ENCODE measurements at places on chromosomes 3 and 15.

GRCh38 chr15:39580485-39581241 lies at the start of gene THBS1:
Gene THBS1, plus strand, starts transcription at chr15:39581079. Its CDS starts 779 bp downstream, at chr15:39581858.
- peak; percentile 70 for DNase-seq

DNA sequence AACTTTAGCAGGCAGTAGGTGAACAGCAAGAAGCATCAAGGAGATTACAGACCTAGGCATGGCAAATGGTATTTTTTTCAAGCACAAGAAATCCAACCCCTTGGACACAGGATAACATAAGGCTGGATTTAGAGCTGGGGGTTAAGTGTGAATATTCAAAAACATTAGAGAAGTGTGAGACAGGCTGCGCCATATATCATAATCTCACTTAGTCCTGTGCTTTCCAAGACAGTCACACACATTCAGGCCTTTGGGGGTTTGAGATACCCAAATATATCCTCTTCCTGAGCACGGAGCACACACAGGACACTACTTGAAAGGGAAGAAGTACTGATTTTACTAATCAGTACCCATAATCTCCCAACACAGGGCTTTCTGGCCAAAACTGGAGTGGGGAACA lies 83.0 kb upstream of the CLDN18 start:
- DNase-seq, result no peak

- no peak for DNase-seq
Measured at GRCh38 chr3:49454898-49455681, 15.0 kb upstream of the DAG1 start.

- DNase-seq, result no peak
Measured at GRCh38 chr3:99410789-99411311, 227.5 kb upstream of the COL8A1 start.

DNA sequence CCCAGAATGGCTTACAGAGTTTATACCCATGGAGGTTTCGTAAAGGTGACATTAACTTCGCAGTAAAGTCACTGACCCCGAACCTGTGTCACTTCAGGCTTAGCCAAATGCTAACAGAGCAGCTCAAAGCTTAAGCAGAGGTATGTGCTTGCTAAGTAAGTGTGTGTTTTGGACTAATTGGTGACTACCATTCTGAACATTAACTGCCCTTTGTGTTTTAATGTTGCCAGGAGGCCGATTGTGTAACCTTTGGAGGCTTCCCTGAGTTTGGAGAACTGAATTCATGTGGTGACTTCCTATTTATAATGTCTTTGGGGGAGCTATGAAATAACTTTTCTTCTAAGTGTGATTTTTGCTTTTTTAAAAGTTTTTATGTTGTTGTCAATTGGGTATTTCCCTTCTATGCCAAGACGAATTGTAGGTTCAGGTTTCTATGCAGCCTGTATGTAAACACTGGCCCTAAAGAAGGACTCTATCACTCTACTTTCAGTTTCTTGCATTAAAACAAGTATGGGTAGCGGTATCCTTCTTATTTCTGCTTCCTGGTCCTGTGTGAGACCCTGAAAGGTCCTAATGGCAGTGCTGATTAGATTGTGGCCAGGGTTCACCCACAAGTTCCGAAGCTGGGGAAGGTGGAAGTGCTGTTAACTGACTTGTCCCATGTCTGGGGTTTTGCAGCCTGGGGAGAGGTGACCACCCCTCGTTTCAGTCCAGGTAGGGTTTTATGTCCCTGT lies 86.3 kb downstream of the IGF1R start:
- DNase-seq, result no peak

GRCh38 chr3:144162042-144162441 lies 190.4 kb downstream of the DIPK2A start:
- DNase-seq, result no peak

- DNase-seq, result no peak
Measured at GRCh38 chr3:181718987-181719911, 7.5 kb downstream of the SOX2 start.

- no peak for DNase-seq
Measured at GRCh38 chr15:62636823-62637573, 405.5 kb upstream of the TPM1 start.

GRCh38 chr3:64761729-64762128 lies 73.9 kb upstream of the ADAMTS9 start:
- DNase-seq, result no peak

- no peak for DNase-seq
Measured at GRCh38 chr3:111324151-111324550, 217.8 kb upstream of the CD96 start.

- DNase-seq, result no peak
Measured at GRCh38 chr3:154164387-154164786, 43.2 kb downstream of the ARHGEF26 start.

GRCh38 chr3:130789782-130790322 lies 43.2 kb upstream of the PIK3R4 start:
- DNase-seq, result no peak

DNA sequence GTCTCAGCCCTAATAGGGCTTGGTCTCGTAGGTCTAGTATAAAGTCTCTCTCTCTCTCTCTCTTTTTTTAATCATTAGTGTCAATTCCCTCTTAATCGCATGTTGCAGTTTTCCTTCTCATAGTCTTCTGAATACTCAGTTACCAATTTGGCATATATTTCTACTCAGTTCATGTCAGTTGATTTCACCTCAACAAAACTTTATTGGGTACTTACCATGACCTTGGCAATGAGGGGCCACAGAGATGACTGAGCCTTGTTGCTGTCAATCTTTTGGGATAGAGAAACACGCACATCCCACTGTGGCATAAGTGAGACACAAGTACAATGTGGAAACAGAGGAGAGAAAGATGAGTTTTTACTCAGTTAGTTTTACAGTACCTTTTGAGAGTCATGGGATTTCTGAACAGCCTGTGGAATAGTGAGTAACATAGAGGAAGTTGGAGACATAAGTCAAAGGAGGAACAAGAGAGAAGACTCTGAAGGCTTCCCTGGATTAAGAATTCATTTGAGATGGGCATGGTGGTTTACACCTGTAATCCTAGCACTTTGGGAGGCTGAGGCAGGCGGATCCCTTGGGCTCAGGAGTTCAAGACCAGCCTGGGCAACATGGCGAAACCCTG lies 150.2 kb upstream of the CBLB start:
- no peak for DNase-seq

GRCh38 chr3:29065211-29065785 lies 215.6 kb upstream of the RBMS3 start:
- DNase-seq, result no peak

DNA sequence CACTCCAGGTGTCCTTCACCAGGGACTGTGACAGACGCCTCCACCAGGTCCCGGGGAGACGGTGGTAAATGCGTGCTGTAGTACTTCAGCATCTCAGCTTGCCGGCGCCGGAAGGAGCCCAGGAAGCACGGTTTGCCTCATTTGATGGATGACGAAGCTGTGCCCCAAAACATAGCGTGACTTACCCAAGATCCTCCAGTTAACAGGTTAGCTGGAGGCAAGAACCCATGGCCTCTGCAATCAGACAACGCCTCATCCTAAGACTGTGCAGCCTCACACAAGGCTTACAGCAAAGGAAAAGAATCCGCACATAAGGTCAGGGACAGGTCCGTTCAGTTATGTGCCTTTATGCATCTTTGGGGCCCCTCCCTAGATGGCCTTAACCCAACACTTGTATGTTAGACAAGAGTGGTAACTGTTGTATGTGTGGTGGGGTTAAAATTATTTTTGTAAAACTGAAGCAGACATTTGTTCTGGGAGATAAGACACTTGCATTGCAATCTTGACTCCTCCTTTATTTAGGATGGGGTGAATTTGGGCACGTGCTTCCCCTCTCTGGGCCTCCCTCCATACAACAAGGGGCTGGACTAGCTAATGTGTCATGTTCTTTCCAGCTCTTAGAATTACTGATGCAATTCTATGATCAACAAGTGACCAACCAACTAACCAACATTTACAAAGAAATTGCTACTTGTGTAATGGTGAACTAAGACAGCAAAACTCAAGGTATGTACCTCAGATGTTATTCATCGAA lies 39.4 kb downstream of the VGLL4 start:
- DNase-seq, result no peak

DNA sequence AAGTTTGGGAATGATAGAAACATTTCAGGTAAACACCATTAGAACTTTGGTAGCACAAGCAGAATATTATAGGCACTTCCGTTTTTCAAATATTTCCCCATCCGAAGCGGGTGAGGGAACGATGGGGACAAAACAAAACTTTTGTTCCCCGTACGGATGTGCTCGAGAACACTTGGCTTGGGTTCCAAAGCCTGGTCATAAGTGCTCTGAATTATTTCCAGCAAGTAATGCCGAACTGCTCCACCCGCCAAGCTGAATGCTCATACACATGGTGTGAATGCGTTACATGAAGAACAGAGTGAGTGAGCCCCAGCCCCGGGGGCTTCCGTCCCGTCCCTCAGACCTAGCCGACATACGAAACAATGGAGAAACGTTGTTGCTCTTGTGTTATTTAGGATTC lies 438.2 kb upstream of the ARRDC4 start:
- DNase-seq, result no peak

DNA sequence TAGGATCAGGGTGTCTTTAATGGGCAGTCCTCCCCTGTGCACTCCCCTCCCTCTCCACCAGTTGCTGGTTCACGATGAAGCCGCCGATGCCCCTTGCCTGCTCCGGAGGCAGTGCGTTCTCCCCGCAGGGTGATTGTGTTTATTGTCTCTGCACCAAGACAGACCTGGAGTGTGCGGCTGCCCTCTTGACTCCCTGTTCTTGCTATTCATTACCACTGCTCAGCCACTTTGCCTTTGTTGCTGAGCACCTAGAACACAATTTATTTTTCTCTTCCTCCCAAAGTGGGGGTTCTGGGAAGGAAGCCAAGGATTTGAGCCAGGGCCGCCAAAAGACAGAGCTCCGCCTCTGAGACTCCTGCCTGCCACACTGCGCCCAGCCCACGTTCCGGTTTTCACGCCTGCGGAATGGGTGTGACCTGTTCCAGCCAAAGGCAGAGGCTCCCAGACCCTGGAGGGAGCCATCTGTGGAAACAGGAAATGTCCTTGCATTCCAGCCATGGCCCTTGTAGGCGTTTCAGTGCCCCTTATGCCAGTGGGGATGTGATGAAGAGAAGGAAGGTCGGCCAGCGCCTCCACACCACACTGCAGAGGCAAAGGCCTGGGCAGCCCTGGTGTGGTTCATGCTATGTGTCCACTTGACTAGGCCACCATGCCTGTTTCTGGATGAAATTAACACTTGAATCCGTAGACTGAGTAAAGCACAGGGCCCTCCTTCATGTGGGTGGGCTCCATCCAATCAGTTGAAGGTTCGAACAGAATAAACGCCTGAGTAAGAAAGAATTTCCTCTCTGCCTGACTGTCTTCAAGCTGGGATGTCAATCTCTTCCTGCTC lies 85.8 kb downstream of the HMG20A start:
- no peak for DNase-seq

DNA sequence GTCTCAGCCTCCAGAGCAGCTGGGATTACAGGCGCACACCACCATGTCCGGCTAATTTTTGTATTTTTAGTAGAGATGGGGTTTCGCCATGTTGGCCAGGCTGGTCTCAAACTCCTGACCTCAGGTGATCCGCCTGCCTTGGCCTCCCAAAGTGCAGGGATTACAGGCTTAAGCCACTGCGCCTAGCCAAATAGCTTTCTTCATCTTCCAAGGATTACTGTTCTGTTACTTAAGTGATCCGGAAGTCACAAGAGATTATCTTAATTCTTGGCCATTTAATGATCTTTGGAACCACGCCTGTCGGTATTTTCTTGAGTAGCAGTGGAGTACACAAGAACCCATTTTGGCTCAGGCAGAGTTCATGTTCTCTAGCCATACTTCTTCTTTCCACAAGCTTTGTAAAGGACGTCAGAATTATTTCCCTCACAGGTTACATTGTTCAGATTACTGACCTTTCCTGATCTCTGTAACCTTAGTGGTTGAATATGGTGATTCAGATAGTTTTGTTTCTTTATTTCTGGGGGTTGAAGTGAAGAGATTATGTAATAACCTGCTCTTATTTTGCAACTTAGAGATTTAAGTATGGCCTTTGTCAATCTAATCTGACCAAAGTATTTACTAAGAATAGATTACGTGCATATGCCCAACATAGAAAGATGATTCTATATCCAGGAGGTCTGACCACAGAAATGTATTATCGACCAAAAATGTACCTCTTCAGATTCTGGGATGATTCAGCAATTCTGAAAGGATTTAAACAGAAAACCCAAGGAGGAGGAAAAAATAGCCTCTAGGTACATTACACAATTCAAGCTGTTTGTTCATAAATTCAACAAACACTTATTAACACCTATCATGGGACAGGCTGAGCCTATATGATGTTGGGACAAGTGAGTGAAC lies 132.2 kb downstream of the GREM1 start:
- no peak for DNase-seq

- DNase-seq, result no peak
Measured at GRCh38 chr15:59236394-59236793, 29.8 kb downstream of the LDHAL6B start.

DNA sequence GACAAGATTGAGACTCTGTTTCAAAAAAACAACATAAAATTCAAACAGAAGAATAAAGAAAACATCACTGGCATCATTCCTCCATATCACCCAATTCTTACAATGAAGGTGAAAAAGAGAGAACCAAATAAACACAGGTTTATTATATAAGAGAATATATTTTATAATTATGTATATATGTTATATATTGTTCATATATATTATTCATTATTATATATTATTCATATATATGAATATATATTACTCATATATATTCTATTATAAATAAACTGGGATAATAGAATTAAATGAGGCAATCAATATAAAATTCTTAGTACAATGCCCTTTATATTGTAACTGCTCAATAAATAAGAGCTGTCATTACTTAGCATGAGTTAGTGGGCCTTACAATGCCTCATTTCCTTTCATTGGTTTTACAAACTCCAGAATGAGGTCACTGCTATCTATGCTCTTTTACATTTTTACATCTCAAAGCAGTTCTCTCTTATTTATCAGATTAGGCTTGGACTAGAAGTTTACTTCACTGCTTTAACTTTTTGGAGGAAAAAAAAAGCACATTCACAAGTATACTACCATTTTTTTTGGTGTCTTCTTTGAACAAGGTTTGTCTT lies 135.5 kb upstream of the TTC14 start:
- no peak for DNase-seq

DNA sequence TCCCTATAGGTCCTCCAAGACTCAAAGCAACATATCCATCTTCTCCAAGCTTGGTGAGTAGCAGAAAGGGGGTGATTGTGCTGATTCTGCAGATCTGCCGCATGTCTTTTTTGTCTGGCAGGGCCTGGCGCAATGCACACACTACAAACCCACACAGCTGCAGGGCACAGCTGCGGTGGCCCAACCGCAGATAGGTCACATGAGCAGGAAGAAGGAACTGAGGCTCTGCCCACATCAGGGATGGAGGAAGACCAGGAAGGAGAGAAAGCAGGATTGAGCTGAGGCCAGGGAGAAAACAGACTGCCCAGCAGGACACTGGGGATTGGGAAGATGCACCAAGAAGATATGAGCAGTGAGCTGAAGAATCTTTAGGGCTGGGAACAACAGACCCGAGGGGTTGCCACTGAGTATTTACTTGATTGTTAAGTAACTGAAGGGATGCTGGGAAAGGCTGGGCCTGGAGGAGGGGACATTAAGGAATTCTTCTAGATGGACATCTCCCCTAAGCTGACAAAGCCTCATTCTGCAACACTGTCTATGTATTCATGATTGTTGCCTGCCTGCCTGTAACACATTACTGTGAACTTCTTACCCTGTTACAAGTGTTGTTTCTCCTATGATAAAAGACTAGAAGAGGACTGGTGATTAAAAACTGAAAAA lies 126.7 kb downstream of the MYLK start:
- DNase-seq, result no peak
